ENCODE measurements at places on chromosomes 1 and 21.

- no peak for DNase-seq
These were observed 44.8 kb upstream of the KAZN start for GRCh38 chr1:14553711-14554110.

DNA sequence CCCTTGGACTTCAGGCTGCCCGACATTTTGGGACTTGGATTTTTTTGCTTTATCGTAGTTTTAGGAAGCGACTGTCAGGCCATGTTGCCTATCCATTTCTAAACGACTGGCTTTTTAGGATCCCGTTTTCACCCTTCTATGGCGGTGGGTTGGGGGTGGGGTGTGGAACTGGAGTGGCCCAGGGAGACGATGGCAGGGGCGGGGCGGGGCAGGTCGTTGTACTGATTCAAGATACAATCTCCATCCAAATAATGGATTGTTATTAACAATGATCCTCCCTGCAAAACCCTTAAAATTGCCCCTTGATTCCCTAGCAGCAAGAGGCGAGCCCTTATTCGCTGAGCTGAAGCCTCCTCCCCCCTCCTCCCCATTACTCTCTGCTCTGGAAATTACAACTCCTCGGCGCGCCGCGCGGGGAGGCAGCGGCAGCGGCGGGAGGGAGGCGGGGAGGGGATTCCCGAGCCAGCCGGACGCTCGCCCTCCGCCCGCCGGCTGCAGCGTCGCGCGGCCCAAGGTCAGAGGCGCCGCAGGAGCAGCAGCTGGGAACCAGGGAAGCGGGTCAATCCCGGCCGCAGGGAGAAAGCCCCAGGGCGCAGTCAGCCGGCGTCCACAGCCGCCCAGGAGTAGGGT, at the start of gene TRIM67:
Gene TRIM67, plus strand, starts transcription at position 392 of the 630 bp plus-strand sequence. CDS start 912 bp downstream, outside the sequence.
- DNase-seq: no peak

DNA sequence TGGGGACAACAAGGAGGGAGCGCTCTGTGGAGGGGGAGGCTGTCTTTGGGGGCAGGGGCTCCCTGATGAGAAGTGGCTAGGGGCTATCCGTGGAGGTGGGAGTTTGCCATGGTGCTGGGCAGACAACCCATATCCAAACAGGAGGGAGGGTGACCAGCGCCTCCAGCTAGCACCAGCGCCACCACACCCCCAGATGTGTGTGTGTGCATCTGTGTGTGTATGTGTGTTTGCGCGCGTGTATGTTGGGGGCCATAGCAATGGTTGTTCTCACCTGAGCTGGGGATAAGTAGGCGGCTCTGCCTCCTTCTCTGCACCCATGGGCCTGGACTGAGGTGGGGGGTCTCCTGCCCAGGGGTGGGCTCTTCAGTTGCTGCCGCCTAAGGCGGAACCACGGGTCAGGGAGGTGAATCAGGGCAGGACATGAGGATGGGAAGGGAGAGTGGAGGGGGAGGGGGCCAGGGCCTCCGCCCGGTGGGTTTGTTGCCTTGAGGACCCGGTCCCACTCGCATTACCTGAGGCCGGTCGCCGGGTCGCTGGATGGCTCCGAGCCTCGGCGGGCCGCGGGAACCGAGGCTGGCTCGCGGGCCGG, 345 bp downstream of the HPCAL4 start:
- no peak for DNase-seq

DNA sequence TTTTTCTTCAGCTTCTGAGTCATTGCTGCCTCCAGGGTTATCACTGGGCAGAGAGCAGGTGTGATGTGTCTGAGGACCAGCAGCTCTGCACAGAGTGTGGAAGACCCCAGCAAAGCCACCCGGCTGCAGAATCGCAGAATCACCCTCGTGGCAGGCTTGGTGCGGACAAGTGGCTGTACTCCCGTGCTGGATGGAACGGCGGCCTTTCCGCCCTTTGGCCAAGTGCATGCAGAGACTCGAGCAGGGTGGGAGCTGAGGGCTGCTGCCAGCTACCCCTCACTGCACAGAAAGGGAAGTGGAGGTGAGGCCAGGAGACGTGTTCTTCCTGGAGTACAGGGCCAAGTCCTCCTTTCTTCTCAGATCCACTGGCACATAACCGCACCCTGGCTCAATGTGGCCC, 162.5 kb downstream of the PCBP3 start:
- DNase-seq: no peak

GRCh38 chr1:233679030-233679429, 65.1 kb downstream of the KCNK1 start:
- no peak for DNase-seq

DNA sequence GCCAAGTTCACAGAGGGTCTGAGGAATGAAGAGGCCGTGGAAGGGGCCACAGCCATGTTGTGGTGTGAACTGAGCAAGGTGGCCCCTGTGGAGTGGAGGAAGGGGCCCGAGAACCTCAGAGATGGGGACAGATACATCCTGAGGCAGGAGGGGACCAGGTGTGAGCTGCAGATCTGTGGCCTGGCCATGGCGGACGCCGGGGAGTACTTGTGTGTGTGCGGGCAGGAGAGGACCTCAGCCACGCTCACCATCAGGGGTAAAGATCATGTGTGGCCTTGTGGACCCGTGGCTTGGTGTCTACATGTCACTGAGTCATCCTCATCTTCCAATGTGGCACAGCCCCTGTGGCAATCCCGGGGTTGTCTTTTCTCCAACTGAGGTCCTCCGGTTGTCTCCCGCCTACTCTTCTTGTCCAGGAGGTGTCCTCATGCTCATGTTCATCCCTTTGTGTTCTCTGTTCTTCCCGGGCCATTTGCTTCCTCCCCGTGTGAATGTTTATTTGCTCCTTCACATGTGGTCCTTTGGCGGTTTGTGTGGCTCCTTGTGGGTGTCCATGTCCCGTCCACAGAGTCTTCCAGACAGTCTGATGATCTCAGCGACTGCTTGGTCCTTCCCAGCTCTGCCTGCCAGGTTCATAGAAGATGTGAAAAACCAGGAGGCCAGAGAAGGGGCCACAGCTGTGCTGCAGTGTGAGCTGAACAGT, 84.2 kb downstream of the OBSCN start:
- DNase-seq: no peak

DNA sequence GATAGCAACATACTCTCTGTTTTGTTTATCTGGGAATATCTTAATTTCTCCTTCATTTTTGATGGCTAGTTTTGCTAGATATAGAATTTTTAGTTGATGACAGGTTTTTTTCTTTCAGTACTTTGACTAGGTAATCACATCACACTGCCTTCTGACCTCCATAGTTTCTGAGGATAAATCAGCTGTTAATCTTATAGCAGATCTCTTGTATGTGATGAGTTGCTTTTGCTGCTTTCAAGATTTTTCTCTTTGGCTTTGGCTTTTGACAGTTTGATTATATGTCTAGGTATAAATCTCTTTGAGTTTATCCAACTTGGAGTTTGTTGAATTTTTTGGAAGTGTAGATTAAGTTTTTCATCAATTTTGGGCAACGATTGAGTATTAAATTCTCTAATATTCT, 142.6 kb downstream of the ZNF644 start:
- DNase-seq: no peak
